ENCODE measurements at places on chromosomes 12 and 14.

DNA sequence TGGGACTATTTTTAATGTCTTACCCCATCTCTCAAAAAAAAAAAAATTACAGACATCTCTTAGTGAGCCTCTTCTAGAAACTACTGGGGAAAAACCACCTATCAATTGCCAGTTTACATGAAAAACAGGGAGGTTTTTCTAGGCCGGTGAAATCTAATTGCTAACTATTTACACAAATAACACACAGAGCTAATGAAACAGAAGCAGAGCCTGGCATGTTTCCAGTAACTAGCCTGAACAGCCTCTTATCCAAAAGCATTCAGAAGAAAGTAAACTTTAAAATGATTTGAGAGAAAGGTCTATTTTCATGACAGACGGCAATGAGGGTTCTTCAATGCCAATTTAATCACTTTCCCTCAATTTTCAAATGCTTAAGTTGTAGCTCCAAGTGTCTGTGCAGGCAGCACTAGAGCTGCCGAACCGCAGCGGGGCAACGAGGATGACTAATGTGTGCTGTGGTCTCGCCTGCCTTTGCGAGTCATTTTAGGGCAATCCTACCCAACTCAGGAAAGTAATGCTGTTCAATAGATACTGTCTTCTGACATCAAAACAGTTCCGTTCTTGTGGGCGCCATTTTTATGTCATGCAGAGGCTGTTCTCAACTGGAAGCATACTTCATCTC, 84.6 kb downstream of the SETD3 start:
- no peak overlapping the region for H3K4me3 ChIP-seq
- DNase-seq = no peak
- H3K27me3 ChIP-seq = no peaks in the 10 kb centered on the region
- H3K36me3 ChIP-seq = peaks cover 64% of the 10 kb centered on the region
- H3K4me1 ChIP-seq = no peaks in the 10 kb centered on the region

DNA sequence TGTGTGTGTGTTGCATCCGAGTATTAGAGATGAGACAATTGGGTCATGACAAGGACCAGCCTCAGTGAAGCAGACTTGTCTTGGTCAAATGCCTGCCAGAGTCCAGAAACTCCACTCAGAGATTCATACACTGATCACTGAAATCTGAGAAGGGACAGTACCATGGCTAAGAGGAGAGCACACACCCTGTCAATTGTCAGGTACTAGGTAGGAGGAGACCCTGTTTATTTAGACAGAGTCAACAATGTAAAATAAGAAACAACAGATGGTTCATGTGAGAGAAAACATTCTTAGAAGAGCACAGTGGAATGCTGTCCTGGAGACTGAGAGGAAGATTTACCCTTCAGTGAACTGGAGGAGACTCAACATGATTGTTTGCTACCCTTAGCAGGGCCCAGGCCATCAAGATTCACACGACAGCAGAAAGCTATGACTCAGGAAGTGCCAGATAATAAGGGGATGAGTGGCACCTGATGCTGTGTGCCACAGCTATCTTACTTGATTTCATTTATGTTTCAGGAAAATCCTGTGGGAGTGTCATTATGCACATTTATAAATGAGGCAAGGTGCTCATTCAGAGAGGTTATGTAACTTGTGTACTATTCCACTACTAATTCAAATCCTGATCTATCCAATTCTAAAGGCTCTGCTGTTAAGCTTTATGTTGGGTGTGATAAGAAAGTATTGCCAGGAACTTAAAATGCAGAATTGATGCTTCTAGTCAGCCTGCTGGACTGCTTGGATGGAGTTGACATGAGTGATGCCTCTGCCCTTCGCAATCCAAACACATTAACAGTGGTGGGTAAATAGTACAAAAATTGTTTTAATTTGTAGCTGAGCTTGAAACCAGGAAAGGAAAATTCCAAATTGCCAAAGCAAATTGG, 136.6 kb upstream of the NEDD1 start:
- no peak overlapping the region for H3K27ac ChIP-seq
- DNase-seq = no peak
- H3K36me3 ChIP-seq = no peaks in the 10 kb centered on the region
- no peak overlapping the region for H3K4me3 ChIP-seq
- no peaks in the 10 kb centered on the region for H3K27me3 ChIP-seq
- H3K4me1 ChIP-seq = no peaks in the 10 kb centered on the region

- peak; percentile 72 for DNase-seq
- H3K4me1 ChIP-seq = no peaks in the 10 kb centered on the region
- H3K36me3 ChIP-seq = no peaks in the 10 kb centered on the region
- no peak overlapping the region for H3K4me3 ChIP-seq
- no peak overlapping the region for H3K27ac ChIP-seq
Measured at GRCh38 chr14:103281496-103282231, 52.4 kb upstream of the EIF5 start.

GRCh38 chr12:42669553-42669952, 80.0 kb upstream of the PRICKLE1 start:
- H3K36me3 ChIP-seq = no peaks in the 10 kb centered on the region
- H3K27me3 ChIP-seq = no peaks in the 10 kb centered on the region
- no peaks in the 10 kb centered on the region for H3K4me1 ChIP-seq
- no peak overlapping the region for H3K4me3 ChIP-seq

DNA sequence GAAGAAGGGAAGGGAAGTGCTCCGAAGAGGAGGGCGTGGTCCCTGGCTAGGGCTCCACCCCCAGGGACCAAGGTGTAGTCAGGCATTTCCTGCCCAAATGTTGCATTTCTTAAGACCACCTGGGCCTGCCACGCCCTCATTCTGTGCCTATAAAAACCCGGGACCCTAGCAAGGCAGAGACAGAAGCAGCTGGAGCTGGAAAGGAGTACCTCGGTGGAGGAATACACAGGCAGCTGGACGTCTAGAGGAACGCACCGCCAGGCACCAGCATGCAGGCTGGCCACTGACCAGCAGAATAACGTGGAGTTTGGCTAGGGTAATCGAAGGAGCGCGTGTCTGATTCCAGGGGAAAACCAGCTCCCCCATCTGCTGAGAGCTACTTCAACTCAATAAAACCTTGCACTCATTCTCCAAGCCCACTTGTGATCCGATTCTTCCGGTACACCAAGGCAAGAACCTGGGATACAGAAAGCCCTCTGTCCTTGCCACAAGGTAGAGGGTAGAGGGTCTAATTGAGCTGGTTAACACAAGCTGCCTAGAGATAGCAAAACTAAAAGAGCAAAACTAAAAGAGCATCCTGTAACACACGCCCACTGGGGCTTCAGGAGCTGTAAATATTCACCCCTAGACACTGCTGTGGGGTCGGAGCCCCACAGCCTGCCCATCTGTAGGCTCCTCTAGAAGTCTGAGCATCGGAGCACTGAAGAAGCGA, 21.0 kb downstream of the CFL2 start:
- H3K4me1 ChIP-seq = no peaks in the 10 kb centered on the region
- DNase-seq = no peak
- H3K4me3 ChIP-seq = no peak overlapping the region
- H3K27me3 ChIP-seq = no peaks in the 10 kb centered on the region
- H3K36me3 ChIP-seq = no peaks in the 10 kb centered on the region

DNA sequence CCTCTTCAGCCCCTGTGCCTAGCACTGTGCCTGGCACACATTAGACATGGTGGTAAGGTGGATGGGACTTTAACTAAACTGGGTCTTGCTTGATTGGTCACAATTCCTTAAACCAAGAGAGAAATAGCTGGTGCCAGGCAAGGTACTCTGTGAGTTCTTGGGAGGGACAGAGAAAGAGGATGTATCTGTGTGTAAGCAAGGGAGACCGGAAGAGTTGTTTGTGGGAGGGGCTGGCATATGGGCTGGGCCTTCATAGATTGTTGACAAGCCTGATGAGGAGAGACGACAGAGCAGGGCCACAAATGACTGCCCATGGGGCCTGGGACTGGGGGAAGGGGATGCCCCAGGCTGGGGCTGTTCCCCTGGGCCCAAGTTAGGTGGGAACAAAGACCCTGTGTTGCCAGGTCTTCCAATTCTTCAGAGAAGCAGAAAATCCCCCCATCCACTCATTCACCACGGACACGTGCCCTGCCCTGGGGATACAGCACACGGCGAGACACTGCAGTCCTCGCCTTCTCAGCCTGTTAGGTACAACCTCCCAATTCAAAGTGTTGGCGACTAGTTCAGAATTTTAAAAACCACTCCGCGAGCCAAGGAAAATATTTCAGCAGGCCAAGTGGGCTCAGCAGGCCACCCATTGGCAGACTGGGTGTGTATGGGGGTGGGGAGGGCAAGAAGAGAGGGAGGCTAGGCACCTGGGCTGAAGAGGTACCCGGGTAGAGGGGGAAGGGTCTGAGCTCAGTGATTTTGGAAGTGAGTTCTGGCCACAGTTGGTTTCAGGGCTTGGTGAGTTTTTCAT, 11.4 kb upstream of the CYP46A1 start:
- no peak for DNase-seq
- no peak overlapping the region for H3K4me3 ChIP-seq
- no peaks in the 10 kb centered on the region for H3K4me1 ChIP-seq
- peaks cover 29% of the 10 kb centered on the region for H3K27me3 ChIP-seq

- H3K27me3 ChIP-seq = no peaks in the 10 kb centered on the region
- H3K4me1 ChIP-seq = peaks cover 32% of the 10 kb centered on the region
- H3K27ac ChIP-seq = no peak overlapping the region
- no peak overlapping the region for H3K4me3 ChIP-seq
- no peaks in the 10 kb centered on the region for H3K36me3 ChIP-seq
Measured at GRCh38 chr12:69508621-69509020, 38.4 kb downstream of the FRS2 start.

- DNase-seq = no peak
- no peaks in the 10 kb centered on the region for H3K27me3 ChIP-seq
- no peak overlapping the region for H3K4me3 ChIP-seq
Measured at GRCh38 chr14:72618424-72618823, 275.5 kb downstream of the DPF3 start.

DNA sequence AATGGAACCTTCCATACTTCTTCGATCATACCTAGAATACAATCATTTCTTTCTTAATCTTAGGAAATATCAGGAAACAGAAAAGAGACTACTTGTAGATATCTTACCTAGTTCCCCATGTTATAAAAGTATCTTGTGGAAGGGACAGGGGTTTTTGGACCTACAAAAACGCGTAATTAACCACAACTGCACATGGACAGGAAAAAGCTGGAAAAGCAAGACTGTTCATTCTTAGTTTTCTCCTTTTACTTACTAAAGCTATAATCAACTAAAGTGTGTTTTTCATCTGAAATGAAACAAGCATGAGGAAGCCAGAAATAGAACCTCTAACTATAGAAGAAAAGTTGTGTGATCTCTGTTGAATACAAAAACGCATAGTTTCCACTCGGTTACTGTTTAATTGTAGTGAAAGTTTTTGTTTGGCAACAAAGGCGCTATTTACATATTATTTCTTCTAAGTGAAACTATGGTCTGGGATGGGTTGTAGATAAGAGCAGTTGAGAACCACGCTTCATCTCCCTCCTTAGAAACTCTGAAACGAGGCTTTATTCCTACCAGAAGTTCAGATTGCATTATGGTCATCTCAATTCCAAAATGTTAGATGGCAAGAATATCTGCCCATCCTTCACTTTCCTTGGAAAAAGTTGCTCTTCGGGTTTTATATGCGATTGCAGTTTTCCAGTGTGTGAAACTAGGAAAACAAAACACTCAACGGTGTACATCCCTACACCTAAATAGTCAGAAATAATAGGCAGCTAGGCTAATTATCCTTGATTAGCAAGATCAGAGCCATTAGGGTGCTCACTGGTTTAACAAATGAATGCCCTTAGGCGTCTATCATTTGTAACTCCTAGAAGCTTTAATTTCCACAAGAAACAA, 1.1 kb downstream of the BCAT1 start:
- H3K4me1 ChIP-seq = peaks cover 39% of the 10 kb centered on the region
- H3K36me3 ChIP-seq = no peaks in the 10 kb centered on the region
- no peak overlapping the region for H3K27ac ChIP-seq
- H3K27me3 ChIP-seq = peaks cover 27% of the 10 kb centered on the region
- DNase-seq = peak; percentile 24

- H3K4me3 ChIP-seq = no peak overlapping the region
- no peak for DNase-seq
- H3K4me1 ChIP-seq = peaks cover 17% of the 10 kb centered on the region
- H3K36me3 ChIP-seq = no peaks in the 10 kb centered on the region
Measured at GRCh38 chr12:98423963-98424362, 91.4 kb upstream of the TMPO start.
